Naive thymus-derived CD4-positive, alpha-beta T cell (primary cell): ENCODE measurements at places on chromosomes 13 and 19.
A peak's percentile ranks its signal among the peaks of the same experiment; 100 is the strongest.

DNA sequence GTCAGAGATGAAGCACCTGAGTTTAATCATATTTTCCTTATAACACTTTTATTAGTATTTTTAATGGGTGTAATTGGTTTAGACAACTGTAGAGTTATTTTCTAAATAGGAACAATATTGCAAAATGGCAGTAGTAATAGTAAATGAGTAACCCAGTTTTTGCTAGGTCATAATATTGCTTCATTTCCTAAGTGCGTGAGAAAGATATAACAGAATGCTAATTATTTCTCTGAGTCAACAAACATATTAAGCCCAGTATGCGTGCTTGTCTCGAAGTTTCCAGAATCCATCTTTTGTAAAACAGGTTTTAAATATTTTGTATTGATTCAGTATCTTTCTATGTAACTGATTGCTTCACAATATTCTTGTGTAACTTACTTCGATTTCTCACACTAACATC lies 315.3 kb downstream of the MYO16 start:
- no peak for DNase-seq

- DNase-seq: no peak
Measured at GRCh38 chr13:70022646-70023045, 85.0 kb upstream of the ATXN8OS start.

- DNase-seq: no peak
Measured at GRCh38 chr13:42762917-42763316, 18.5 kb upstream of the FAM216B start.

- DNase-seq: no peak
Measured at GRCh38 chr13:40994581-40995230, 24.4 kb downstream of the ELF1 start.

- DNase-seq: no peak
Measured at GRCh38 chr13:59358014-59358413, 805.7 kb downstream of the DIAPH3 start.

DNA sequence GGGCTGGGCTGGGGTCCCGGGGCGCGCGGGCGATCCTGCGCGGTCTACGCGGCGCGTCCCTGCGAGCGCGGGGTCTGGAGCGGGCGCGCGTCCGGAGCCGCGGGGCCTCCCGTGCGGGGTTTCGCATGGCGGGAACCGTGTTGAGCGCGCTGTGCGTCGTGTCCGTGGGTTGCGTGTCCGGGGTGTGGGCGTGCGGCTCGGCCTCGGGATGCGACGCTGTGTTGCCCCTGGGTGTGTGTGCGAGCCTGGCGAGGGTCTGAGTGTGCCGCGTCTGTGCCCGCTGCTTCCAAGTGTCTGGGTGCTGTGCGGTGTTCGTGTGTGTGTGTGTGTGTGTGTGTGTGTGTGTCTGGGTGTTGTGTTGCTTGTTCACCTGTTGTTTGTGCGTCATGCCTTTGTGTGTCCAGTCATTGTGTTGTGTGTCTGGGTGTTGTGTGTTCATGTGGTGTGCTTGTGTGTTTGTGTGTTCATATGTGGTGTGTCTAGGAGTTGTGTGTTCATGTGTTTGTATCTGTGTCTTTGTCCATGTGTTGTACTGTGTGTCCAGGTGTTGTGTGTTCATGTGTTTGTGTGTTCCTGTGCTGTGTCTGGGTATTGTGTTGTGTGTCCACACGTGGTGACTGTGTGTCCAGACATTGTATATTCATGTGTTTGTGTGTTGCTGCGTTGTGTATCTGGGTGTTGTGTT lies 552 bp downstream of the PLK5 start:
- DNase-seq: no peak

DNA sequence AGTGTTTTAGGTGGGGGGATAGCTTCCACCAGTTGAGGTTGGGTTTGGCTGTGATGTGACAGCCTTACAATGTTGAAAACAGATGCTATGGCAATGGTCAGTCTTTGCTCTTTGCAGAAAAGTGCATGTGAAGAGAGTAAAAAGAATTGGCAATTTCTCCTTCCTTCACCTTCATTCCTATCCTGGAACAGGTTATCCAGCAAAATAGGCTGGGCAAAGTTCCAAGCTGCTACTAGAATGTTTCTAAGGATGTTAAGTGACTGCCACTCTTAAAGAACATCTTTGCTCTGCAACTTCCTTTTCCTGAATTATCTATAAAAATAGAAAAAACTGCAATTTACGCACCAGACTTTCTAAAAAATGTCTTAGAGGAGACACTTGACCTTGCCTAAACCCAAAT lies 50.1 kb upstream of the MYCBP2 start:
- DNase-seq: no peak

GRCh38 chr19:58354478-58355030 lies 1.3 kb upstream of the A1BG start:
- DNase-seq: no peak

DNA sequence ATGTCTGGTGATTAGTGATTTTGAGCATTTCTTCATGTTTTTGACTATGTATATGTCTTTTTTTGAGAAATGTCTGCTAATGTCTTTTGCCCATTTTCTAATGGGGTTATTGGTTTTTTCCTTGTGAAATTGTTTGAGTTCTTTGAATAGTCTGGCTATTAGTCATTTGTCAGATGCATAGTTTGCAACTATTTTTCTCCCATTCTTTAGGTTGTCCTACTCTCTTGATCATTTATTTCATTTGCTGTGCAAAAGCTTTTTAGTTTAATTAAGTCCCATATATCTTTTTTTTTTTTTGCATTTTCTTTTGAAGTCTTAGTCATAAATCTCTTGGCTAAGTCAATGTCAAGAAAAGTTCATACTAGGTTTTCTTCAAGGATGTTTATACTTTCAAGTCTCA lies 449.8 kb downstream of the DACH1 start:
- DNase-seq: no peak

- DNase-seq: no peak
Measured at GRCh38 chr13:98977568-98978265, at the start of gene DOCK9. TSS of gene DOCK9 (minus strand) at chr13:98978064. CDS start at chr13:98977909, 155 bp downstream.

DNA sequence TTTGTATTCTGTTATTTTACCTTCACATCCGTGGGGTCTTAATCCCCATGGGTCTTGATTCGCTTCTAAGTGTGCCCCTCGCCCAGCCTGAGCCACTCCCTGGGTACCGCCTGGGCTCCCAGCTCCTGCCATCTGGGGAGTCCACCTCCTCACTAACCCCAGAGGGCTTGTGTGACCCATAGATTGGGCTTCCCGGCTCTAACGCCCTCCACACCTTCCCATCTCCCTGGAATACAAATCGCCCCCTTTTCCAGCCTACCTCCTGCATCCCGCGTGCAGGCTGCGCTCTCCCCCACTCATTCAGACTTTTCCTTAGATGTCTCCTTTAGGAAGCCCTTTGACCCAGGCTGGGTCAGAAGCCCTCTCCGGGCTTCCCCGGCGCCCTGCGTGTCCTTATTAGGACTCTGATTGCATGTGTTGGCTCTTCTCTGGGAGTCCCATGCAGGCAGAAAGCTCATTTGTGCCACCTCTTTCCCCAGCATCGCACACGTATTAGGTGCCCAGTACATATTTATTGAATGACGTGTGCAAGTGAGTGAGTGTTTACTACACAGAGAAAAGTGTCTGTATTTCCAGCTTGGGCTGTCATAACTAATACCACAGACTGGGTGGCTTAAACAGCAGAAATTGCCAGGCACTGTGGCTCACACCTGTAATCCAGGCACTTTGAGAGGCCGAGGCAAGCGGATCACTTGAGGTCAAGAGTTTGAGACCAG lies 757 bp downstream of the CCDC124 start:
- no peak for DNase-seq

GRCh38 chr19:3453840-3454239 lies 26.5 kb downstream of the SMIM24 start:
- no peak for DNase-seq

- DNase-seq: no peak
Measured at GRCh38 chr19:19687090-19687489, 18.5 kb downstream of the ZNF101 start.

GRCh38 chr13:106752584-106753170 lies 184.7 kb upstream of the ARGLU1 start:
- no peak for DNase-seq

DNA sequence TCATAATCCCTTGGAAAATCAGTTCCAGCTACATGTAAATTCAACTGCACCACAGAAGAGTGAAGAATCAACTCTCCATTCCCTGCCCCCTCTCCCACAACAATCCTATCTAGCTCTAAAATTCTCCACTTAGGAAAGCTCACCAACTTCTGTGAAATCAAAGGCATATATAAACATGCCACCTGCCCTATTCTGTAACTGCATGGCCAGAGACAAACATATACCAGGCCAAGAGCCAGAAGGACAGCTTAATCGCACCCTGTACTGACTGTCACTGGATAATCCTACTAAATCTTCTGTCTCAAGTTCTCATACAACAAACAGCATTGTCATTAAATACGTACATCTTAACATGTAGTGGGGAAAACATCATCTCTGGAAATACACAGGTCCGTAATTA lies 58.2 kb upstream of the EEF1AKMT1 start:
- DNase-seq: no peak

- DNase-seq: peak; percentile 67
Measured at GRCh38 chr19:40305403-40305802, 20.3 kb upstream of the AKT2 start.

DNA sequence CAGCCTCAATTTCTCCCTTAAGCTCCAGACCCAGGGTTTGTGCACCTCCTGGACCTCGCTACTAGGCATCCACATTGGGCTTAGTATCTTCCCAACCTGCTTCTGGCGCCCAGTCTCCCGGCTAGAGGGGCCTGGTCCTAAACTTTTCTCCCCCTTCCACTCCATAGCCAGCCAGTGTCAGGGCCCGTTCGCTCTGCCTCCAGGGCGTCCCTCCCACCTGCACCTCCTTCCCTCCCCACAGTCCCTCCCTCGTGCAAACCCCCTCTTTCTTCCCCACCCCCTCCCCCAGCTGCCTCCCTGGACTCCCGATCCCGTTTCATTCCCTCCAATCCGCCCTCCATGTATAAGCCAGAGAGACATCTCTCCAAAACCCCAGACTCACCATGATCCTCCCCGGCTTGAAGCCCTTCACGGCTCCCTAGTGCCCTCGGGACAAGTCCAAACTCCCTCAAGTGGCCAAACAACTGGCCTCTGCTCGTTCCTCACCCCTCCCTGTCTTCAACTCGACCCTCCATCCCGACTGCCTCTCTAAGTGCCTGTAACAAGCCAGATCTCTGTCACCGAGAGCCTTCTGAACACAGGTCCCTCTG lies 997 bp upstream of the SAMD4B start:
- peak; percentile 10 for DNase-seq

GRCh38 chr13:48424212-48424611 lies 11.3 kb upstream of the LPAR6 start:
- DNase-seq: no peak
